GM10248 (cell line): ENCODE measurements at places on chromosomes 16 and 17.
A peak's percentile ranks its signal among the peaks of the same experiment; 100 is the strongest.

GRCh38 chr17:41456204-41456603 lies 11.0 kb downstream of the KRT32 start:
- DNase-seq: no peak

GRCh38 chr16:86573215-86573614 lies 5.1 kb upstream of the FOXL1 start:
- no peak for DNase-seq

DNA sequence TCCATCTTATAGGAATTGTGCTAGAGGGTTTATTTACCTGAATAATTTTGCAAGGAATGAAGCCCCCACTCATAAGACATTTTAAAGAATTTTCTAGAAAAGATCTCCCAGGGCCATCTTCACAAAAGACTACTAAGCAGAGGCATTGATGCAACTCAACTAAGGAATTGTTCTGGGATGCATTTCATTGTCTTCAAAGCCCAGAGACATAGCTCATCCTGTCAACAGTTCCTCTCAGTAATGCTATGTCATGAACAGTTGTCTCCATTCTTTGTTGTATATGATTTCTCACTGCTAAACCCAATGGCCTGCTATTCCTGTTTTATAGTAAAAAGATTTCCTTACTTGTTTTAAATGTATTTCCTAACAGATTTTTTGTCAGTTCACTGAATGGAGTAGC lies 136.8 kb upstream of the RBL2 start:
- no peak for DNase-seq

GRCh38 chr16:68798398-68798797 lies 44.9 kb upstream of the TANGO6 start:
- no peak for DNase-seq

- no peak for DNase-seq
Measured at GRCh38 chr16:62029947-62030346, 6.3 kb downstream of the CDH8 start.

DNA sequence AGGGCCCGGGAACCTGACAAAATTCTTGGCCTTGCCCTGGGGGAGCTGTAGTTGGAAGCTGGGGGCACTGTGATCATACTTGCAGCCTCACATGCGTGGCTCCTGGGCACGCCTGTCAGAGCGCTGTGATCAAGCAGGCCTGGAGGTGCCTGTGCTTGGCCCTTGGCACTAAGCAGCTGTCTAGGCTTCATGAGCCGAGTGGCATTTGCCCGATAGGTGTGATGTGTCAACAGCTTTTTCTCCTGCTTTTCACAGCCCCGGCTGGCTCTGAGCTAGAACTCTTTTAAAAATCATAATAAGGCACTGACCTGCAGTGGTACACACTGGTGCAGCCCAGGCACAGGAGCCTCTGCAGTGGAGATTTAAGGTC lies 113.8 kb downstream of the SOCS1 start:
- no peak for DNase-seq

DNA sequence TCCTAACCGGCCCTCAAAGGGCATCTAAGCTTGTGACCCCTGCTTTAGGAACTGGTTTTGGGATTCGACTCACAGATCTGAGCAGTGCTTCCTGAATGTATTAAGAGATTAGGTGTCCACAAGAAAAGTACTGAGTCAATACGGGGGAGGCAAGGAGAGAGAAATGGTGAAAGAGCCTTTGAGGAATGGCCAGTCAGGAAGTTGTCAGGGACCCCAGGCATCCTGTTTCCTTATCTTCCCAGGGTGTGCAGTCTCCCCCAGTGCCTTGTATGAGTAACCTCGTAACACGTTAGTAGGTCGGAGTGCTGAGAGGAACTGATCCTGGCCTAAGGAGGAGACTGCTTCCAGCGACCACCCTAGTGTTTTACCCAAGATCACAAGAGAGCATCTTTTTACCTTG lies 16.4 kb upstream of the TMED6 start:
- no peak for DNase-seq

GRCh38 chr17:63626551-63627180 lies 4.4 kb downstream of the MAP3K3 start:
- DNase-seq: no peak

GRCh38 chr17:42759982-42760651 lies 910 bp upstream of the RAMP2 start:
- peak; percentile 58 for DNase-seq

GRCh38 chr16:77680496-77680895 lies 41.8 kb upstream of the NUDT7 start:
- no peak for DNase-seq
